Iris pigment epithelial cell (primary cell): ENCODE measurements at places on chromosomes 4 and X.
A peak's percentile ranks its signal among the peaks of the same experiment; 100 is the strongest.

DNA sequence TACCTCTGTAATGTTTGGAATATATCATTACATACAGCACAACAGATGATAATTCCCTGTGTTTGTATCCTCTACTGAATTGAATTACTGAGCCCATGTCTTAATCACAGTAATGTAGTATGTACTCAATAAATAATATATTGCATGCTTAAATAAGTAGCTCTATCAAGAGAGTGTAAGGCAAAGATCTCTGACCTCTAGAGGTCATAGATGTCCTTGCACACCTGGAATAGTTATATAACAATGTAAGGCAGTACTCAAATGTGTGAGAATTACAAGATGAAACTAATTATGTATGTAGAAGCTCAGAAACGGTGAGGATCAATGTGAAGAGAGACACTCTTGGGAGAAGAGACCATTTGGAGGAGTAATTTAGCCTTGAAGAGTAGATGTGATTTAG, 14.3 kb upstream of the GCNA start:
- no peak for DNase-seq

- no peak for DNase-seq
These were observed 17.2 kb upstream of the POLA1 start for GRCh38 chrX:24676403-24677024.

DNA sequence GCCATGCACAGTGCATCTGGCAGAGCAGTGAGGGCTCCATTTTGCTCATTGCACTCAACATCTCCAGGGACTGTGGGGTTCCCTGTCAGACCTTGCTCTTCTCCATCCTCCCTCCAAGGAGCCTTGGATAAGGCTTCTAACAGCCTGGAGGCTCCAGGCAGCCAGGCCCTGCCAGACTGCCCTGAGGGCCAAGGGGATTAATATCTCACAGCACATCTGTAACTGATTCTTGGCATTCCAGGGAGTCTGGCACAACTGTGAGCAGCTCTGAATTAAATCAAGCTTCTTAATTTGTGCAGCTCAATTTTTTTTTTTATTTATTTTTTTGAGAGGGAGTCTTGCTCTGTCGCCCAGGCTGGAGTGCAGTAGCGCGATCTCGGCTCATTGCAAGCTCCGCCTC, 224.5 kb upstream of the PGRMC2 start:
- DNase-seq, result no peak

DNA sequence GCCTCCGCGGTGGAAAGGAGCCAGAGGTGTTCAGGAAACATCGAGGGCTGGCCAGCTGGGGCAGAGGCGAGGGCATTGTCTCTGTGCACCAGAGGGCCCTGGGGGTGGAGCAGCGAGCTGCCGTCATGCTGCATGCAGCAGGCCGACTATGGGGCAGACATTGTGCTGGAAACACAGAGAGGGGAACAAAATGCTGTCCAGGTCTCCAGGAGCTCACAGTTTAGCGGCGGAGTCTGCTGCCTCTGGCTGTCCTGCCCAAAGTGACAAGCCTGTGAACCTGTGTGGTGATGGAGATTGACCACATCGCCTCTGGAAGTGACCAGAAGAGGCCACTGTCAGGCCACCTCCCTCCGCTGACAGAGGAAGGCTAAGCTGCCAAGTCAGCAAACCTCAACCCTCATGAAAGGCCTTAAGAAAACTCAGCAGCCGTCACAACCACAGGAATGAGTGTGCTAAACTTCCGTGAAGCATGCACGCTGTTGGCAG, 20.1 kb upstream of the SASH3 start:
- peak; percentile 86 for DNase-seq

- peak; percentile 51 for DNase-seq
These were observed 91.6 kb downstream of the ANXA10 start for GRCh38 chr4:168183717-168184571.

- DNase-seq, result no peak
These were observed 299.9 kb downstream of the ASMT start for GRCh38 chrX:1914606-1915365.

- no peak for DNase-seq
These were observed 326.4 kb upstream of the NOCT start for GRCh38 chr4:138689187-138689586.

GRCh38 chr4:74331252-74331651, 23.0 kb downstream of the EPGN start:
- no peak for DNase-seq

- DNase-seq, result peak; percentile 89
These were observed 119.0 kb downstream of the REELD1 start for GRCh38 chr4:146333187-146333894.

GRCh38 chr4:74109116-74109869, 10.3 kb upstream of the CXCL2 start:
- DNase-seq, result peak; percentile 99

DNA sequence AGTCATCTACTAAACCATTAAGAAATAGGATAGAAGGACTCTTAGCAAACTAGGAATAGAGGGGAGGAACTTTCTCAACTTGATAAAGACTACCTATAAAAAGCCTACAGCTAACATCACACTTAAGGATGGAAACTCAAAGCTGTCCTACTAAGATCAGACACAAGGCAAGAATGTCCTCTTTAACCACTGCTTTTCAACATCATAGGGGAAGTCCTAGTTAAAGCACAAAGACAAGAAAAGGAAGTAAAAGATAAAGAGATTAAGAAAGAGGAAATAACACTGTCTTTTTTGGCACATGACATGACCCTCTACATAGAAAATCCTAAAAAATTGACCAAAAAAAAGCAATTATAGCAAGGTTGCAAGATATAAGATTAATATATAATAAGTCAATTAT, 136.6 kb downstream of the FBXW7 start:
- no peak for DNase-seq

DNA sequence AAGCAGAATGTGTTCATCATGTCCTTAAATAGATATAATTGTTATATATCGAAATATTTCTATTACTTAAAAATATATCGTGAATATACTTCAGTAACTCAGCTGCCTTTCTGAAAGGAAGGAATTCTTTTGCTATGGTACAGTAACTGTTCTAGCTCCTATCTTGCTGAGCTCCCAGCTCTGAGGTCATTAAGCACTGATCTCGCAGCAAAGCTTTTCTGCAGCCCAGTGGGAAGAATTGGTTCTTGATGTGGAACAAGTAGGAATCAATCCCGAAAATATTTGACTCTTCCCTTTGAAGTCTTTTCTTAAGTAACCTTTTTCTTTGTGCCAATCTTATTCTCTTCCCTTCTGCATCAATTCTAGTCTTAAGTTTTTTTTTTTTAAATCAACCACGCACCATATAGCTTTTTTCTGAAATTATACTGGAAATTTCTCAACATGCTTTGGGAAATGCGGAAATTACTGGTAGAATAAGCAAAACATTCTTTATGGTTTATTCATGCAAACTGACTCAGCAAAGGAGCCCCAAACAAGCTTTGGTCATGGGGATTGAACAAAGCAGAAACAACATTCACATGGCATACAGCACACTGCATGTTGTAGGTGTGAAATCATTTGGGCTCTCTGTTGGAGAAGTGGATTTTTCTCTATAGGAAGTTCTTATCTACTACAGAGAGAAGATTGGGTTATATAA, 428.9 kb upstream of the GNPDA2 start:
- peak; percentile 41 for DNase-seq

DNA sequence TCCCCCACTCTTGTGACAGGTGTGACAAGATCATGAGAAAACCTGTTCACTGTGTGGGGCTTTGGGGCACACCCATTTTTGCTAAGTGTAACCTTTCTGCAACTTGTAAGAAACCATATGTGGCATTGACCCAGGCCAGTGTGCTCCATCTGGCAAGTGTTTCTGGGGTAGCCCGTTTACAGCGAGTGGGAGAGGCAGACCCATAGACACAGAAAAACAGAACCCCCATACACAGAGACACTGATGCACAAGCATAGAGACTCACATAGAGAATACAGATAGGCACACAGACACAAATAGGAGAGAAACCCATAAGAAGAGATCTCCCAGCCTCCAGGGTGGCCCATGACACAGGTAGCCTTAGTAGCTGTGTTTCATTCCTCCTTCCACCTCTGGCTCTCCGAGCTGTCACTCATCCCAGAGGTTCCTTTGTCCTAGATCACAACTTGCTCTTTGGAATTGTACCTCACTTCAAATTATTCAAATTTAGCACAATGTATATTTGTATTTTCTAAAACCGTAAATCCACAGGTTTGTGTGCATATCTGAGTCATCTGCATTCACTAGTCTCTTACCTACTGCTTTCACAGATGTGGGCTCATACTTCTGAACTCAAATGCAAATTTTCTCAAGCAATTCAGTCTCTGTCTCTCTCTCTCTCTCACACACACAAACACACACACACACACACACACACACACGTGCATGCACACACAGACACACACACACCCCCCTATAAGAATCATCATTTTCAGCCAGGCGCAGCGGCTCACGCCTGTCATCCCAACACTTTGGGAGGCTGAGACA, 114.4 kb downstream of the SH3KBP1 start:
- DNase-seq, result no peak

DNA sequence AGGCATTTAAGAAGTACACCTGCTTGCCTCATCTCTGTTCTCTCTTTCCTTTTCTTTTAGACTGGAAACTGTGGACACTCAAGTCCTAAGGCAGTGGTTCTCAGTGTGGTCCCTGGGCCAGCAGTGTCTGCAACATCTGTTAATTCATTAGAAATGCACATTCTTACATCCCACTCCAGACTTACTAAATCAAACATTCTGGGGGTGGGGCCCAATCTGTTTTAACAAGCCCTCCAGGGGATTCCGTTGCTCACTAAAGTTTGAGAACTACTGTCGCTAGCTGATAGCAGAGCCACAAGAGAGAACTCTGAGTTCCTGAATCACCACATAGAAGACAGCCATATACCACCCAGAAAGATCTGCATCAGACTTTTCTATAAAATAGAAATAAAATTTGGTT, 430.6 kb downstream of the BCOR start:
- DNase-seq, result no peak

- no peak for DNase-seq
These were observed 246.9 kb downstream of the EVC2 start for GRCh38 chr4:5461477-5461876.

DNA sequence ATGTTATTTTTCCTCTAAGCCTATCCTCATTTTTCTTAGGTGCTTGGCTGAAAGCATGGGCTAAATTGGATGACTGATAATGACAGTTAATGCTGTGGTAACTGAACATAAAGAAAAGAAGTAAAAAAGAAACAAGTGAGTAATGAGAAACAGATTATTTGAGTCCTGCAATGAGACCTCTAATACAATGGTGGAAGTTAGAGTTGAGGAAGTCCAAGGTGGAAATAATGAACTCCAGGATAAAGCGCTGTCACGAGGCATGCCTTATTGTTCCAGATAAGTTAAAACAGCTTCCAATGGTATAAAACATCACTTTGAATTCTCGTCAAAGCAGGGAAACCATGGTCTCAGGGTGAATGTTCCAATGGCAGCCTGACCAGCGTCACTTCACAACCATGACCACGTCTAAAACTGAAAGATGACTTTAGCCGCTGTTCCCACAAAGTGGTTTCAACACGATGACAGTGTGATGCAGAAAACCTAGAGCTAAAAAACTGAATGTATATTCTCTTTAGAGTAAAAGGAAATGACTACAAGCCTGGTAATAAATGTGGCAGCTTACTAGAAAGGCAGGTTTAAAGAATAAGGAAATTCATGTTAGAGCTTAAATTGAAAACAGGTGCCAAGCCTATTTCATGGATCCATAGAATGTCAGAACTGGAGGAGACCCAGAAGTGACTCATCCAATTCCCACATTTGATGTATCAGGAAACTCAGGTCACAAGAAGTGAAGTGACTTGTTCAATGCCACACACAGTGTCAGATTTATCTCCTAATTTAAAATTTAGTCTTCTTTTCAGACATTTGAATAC, 202.6 kb upstream of the GYPA start:
- no peak for DNase-seq

- DNase-seq, result no peak
These were observed 30.4 kb downstream of the ACSL1 start for GRCh38 chr4:184795214-184795844.

DNA sequence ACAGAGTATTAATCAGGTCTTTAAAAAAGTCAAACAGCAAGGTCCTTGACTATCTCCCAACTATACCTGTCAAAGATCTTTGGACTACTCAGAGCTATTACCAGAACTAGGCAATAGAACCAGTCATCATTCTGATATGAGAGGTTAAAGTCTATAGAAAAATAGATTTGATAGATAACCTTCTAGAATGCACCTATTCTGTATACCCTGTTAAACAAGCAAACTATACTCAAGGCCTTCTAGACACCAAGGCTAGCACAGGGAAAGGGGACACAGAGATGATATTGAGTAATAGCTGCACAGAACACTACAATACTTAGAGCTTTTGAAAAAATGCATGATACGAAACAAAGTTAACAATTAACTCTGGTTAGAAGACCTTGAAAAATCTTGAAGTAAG, 149.5 kb downstream of the NR3C2 start:
- no peak for DNase-seq

DNA sequence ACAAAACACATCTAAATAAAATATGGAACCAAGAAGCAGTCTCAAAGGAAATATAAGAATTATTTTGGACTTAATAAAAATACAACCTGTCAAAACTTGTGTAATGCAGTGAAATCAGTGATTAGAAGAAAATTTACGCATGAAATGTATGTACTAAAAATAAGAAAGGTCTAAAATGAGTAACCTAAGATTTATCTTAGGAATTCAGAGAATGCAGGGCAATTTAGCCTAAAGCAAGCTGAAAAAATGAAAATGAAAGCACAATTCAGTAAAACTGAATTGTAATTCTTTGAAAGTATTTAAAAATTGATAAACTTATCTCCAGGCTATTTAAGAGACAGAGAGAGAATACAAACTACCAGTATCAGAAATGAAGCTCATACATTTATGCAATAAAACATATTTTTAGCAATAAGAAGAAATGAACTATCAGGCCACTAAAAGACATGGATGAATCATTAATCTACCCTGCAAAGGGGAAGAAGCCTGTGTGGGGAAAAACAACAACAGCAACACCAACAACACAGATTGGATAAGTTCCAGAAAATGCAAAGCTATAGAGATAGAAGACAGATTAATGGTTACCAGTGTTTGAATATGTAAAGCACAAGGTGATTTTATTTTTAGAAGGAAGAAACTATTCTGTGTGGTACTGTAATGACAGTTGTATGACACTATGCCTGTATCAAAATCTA, 442.0 kb upstream of the ADGRL3 start:
- DNase-seq, result peak; percentile 49

DNA sequence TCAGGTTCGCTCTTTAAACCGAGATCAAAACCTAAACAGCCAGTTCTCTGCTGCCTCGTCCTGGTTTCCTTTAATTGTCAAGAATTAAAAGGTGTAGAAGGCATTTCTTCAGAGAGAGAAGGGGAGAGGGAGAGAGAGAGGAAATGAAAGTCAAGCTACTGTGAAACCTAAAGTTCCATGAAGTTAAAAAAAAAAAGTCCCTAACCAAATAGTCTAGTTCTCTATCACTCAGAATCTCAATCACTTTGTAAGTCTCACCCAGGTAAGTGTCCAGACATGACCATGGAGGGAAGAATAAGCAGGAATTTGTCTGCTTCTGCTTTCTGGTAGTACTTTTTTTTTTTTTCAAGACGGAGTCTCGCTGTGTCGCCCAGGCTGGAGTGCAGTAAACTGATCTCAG, 18.8 kb upstream of the SMIM14 start:
- DNase-seq, result no peak

DNA sequence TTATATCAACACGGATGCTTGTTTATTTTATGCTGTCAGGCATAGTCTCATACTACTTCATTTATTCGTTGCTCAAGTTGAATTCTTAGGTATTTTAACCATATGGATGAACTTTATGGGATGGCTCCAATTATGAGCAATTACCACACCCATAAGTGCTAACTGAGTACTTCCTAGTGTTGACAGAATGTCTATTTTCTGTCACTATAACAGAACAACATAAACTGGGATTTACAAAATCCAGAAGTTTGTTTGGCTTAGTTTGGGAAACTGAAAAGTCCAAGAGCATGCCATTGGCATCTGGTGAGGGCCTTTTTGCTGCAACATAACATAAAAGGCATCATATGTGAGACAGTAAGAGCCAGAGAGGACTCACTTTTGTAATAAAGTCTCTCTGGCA, 21.0 kb downstream of the SULT1E1 start:
- DNase-seq, result no peak
